ENCODE measurements at places on chromosomes 6 and 20. TPM values are rescaled to one million over a fixed set of nuclear protein-coding genes. Genes with fewer than 3 reads are reported as not detected.

Gene TRIM27
- 16.8 TPM for polyA plus RNA-seq

Gene ZBP1
- polyA plus RNA-seq = 0.16 TPM

Gene ENPP1
- 1.2 TPM for polyA plus RNA-seq

Gene KIF6
- 0.43 TPM for polyA plus RNA-seq

Gene HLA-DRB5
- 0.45 TPM for polyA plus RNA-seq

Gene LIN28B
- polyA plus RNA-seq = not detected

Gene POLR1H
- polyA plus RNA-seq = 20.3 TPM

All from right cardiac atrium (tissue), 5 donors.